ENCODE measurements at places on chromosomes 16 and 17.

GRCh38 chr16:67598527-67598926, 36.2 kb downstream of the CTCF start:
- no peak for DNase-seq

GRCh38 chr16:23836078-23836403, 258 bp downstream of the PRKCB start:
- no peak for DNase-seq

DNA sequence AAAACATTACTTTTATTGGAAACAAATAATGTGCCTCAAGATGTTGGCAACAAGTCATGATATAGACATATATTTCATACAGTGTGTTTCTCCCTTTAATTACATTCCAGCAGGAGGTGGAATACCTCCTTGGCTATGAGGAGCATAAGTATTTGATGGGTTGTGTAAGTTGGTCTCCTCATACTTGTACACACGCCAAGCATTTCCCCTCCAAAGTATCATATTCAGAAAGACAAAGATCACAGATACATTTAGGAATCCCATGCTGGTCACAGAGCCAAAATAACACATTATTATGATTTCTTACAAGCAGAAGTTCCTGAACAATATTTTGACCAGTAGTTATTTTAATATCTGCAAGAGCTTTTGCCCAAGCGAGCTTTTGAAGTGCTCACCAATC, 57.8 kb downstream of the WSB1 start:
- no peak for DNase-seq

DNA sequence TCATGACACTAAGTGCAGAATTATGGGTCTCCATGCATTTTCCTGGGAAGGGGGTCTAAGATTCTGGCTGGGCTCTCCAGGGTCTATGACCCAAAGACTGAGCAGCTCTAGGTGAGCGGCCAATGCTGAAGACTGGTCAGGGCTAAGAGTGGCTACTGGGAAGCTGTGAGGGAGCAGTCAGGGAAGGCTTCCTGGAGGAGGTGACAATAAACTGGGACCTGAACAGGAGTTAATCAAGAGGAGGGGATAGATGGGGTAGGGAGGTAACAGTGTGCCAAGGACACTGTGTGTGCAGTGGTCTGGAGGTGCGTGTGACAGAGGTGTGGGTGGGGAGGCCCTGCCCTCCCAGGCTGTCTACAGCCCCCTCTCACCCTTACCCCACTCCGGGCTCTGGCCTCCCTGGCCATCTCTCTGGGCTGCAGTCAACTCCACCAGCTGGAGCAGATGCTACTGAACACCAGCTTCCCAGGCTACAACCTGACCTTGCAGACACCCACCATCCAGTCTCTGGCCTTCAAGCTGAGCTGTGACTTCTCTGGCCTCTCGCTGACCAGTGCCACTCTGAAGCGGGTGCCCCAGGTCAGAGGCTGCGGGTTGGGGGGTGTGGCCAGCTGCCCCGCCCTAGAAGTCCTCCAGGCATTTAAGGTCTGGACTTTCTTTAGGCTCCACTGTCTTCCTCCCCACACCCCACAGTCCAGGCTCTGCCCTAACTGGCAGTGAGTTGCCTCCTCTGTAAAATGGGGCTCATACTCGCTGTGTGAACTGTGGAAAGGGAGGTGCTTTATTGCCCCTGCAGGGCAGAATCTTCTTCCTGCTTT, 20.4 kb downstream of the ADGRG5 start:
- DNase-seq: no peak

- DNase-seq: no peak
These were observed 45.7 kb downstream of the OMG start for GRCh38 chr17:31251105-31251969.

GRCh38 chr16:67391424-67392300, 1.6 kb downstream of the TPPP3 start:
- DNase-seq: no peak

DNA sequence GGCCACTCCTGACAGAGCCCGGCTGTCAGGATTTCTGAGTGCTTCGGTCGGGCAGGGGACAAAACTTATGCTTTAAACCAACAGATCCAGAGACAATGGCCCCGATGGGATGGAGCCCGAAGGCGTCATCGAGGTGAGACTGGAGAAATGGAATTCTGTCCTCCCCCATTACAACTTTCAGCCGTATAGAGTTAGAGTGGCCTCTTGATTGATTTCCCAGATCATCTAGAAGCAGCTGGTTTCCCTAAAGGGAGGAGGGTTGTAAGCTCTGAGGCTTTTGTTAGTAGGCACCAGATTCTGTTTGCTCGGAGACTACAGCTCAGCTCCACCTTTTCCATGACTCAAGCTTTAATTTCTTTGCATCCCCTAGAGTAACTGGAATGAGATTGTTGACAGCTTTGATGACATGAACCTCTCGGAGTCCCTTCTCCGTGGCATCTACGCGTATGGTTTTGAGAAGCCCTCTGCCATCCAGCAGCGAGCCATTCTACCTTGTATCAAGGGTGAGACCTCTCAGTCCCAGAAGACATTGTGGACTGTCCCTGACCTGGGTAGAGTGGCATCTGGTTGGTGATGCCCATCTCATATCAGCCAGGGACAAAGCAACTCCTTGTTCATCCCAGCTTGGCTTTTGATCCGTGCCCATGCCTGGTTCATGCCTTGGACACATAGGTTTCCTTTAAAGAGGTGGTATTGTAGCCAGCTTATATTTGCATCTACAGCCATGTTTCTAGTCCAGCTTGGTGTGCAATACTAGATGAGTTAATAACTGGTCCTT, 5.1 kb upstream of the CD68 start:
- no peak for DNase-seq

GRCh38 chr16:83887564-83887963, 11.4 kb upstream of the MLYCD start:
- peak; percentile 33 for DNase-seq

DNA sequence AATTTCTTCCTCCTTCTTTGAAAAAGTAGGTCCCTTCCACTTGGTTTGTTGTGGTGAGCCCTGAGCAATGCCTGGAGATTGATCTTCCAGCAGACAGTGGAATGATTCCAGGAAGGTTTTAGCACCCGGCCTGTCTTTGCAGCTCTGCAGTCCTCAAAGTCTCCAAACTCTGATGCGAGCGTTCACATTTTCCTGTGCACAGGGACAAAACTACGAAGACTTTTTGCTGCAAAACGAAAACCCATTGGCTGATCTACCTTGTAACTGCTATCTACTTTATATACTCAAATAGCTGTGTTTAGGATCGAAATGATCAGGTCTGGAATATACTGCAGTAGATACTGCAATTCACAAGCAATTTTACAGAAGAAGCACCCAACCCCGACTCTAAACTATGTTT, 21.7 kb downstream of the G6PC1 start:
- DNase-seq: no peak

DNA sequence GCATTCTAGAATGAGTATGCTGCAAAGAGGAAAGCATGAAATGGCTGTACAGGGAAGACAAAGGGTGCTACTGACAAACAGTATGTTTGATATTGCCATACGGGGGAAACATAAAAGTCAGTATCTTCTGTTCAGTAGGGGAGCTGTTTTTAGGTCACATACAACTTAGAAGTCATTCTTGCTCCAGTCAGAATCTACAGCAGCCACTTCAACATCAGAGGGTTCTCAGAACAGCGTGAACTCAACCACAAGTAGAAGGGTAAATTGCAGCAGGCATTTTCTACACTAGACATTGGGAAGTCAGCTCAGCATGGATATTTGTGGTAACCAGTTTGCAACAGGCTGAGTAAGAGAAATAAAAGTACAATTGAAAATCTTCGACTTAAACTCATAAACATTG, 1241.8 kb upstream of the GOT2 start:
- DNase-seq: no peak

DNA sequence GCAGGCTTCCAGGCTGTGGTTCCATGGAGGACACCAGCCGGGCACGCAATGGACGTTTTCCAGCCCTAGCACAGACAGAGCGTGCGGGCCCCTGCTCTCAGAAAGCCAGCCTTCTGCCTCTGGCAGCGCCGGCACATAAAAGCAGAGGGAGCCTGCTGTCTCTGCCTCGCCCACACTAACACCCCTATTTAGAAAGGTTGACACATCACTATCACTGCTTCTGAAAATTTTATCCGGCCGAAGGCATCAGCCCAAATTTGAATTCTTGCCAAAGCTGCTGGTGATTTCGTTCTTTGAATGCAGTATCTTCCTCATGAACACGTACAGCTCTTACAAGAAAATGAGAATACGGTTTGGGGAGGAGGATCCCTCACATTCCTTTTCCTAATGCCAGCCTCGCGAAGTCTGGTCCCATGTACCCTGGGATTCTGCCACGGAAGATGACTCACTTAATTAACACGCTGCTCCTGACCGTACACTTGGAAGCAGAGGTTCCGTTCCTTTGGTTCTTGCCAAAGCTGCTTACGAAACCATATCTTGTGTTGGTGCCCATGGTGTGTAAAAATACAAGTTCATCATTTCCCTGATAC, 1.3 kb upstream of the RAB11FIP3 start:
- DNase-seq: peak; percentile 78

DNA sequence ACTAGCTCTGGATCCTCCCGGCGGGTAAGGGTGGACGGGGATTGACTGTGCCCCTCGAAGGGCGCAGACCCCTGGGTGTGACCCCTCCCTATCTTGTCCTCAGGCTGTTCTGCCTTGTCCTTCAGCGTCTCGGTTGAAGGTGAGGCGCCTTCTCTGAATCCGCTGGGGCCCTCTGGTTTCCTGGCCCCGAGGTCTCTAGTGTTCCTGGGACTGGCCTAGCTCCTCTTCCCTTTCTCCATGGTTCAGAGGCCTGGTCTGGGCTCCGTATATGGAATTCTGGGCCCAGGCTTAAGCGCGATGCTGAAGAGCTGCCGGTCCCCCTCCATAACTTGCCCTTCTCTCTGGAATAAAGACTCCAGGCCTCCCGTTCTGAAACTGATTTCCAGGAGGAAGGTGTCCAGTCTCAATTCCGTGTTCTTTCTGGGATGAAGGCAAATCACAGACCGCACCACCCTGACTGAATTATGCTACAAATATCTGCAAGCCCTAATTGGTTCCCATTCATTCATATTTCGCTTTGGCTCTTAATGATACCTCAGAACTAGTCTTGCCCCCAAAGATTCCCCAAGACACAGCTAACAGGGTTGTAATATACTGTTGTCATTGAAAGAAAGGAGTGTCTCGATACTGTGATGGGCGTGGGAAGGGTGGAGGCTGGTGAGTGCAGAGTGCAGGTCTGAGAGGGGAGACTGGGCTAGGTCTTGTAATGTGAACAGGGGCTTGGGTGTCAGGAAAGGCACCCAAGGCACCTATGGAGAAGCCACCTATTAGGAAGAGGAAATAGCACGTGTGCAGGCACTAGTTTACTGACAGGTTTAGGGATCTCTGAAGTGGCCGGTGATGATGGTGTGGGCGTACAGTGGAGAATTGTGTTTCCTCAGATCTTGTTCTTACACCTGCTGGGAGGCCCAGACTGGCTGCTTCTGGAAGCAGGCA, 851 bp downstream of the EDC4 start:
- no peak for DNase-seq

- DNase-seq: no peak
These were observed 44.1 kb downstream of the DNAH17 start for GRCh38 chr17:78532922-78533640.

GRCh38 chr17:65593855-65594845, 32.7 kb upstream of the AXIN2 start:
- no peak for DNase-seq

DNA sequence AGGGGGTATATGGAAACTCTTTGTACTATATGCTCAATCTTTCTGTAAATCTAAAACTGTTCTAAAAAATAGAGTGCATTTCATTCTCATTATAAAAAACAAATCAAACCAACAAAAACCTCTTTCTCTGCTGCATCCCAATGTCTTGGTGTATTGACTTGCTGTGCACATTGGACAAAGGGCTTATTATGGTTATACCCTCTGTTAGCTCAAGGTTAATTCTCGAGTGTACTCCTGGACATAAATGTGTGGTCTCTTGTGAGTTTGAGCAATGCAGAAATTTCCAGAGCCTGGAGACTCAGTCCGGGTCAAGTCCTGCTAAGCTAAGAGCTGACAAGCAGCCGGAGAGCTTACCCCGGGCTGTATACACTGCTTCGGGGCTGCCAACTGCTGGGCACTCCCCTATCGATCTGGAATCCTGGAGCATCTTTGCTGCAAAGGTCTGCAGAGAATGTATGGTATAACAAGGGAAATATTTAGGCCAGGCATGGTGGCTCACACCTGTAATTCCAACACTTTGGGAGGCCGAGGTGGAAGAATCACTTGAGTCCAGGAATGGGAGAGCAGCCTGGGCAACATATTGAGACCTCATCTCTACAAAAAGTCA, 66.2 kb upstream of the BRD7 start:
- DNase-seq: no peak

- DNase-seq: peak; percentile 89
These were observed at the start of gene HOXB4 for GRCh38 chr17:48577946-48578615. Gene HOXB4, minus strand, starts transcription at chr17:48578350. Its CDS starts 31 bp downstream, at chr17:48578319.

GRCh38 chr16:66910175-66910940, 8.3 kb downstream of the CDH16 start:
- DNase-seq: no peak

DNA sequence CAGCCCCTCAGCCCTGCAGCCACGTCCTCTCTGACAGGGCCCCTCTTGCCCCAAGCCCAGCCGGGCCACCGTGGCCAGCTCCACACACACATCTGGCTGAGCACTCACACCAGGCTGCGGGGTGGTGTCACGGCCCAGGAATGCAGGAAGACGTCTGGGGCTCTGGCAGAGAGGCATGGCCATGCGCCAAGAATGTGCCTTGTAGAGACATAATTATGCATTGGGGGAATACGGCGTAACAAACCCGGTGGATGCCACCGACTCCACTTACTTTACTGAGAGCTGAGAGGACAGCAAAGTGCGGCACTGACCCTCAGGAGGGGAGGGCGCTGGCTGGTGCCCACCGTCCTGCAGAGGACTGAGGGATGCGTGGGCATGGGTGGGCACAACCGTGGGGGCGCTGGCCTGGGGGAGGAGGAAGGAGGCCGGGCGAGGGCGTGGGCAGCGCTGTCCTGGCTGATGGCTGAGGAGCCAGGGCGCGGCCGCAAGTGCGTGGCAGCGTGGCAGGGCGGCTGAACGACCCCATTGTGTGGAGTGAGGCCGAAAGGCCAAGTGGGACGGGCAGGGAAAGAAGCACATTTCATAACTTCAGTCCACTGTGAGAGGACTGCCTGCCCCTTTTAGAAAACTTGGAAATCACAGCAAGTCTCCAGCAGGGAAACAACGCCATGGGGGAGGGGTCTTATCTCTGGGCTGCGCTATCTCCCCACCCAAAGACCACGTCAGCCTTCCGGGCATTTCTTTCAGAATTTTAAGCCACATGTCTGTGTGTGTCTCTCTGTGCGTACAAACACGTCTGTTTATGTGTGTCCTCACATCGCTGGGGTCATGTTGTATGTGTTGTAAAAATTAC, 30.6 kb downstream of the METRNL start:
- DNase-seq: peak; percentile 94

DNA sequence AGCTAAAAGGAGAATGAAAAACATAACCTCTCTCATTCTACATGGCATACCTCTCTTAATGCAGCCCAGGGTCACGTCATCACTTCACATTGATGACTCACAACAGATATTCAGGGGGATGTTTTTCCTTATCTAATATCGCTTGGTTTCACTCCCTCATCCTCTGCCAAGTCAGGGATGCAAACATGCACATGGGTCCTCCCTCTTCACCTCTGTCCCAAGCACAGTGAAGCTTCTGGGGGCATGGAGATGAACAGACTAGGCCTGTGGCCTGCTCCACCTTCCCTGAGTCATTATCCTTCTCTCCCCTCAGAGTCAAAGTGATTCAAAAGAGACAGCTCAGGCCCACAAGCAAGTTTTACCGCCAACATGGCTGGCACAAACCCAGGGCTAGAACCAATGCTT, 2.3 kb upstream of the MT2A start:
- DNase-seq: no peak

GRCh38 chr16:7304279-7304678, 28.4 kb upstream of the RBFOX1 start:
- no peak for DNase-seq
